ENCODE measurements at places on chromosomes 13 and 19.

DNA sequence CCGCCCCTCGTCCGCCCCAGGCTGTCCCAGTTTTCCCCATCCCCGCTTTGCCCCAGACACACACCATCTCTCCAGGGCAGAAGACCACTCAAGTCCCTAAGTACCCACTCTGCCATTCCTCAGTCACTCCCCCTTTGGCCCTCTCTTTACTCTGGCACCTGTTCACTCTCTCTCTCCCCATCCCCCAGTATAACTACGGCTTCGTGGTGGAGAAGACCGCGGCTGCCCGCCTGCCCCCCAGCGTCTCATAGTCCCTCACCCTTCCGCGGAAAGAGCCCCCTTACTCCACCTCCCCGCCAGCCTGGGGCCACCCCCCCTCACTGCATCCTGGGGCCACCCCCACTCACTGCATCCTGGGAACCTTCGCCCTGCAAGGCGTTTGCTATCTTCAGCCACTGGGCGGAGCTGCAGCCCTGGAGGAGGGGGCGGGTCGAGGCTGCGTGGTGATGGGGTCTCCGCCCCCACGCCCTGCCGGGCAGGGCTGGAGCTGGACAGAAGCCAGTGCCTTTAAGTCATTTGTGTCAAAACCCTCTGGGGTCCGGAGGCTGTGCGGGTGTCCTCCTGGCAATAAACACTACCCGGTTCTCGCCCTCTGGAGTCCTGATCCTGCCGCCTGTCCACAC is 5.0 kb downstream of the MVB12A start:
- no peak for DNase-seq

- DNase-seq: no peak
Observed at GRCh38 chr13:99417201-99418102, 83.8 kb upstream of the TM9SF2 start.

DNA sequence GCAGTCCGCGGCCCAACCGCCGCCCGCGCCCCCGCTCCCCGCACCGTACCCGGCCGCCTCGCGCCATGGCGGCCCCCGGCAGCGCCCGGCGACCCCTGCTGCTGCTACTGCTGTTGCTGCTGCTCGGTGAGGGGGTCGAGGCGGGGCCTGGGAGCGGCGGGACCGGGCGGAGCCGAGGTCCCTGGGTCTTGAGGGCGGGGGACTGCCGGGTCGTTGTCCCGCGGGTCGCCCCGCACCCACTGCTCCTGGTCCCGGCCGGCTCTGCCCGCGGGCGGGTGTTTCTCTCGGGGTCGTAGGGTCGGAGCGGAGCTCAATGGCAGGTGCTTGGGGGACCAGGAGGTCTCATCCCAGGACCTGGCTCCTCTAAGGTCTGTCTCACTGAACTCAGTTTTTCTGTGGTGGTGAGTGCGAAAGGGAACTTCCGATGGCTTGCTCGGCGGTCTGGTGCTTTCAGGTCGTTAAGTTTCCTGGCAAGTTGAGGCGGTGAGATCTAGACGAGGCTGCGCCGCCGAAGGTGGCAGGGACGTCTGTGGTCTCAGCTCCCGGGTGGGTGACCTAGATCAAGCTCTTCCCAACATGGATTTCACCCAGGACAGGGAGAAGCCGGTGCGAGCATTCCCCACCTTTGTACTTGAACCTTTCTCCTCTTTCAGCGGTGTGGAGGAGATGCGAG is 467 bp downstream of the LAMP1 start:
- DNase-seq: no peak

DNA sequence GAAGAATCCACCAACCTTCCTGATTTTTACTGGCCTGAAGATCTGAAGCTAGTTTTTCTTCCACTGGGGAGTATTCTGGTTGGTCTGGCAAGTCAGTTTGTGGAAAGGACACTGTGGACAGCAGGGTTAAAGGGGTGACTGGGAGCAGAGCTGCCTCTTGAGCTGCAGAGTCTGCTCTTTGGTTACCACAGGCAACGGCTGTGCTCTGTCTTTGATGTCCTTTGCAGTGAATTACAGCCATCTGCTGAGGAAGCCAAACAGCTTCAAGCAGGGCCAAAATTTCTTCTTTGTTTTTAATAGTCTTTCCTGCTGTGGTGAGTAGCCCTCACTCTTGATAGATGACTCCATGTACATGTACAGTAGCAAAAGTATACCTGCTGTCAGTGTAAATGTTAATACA is 75.7 kb downstream of the ZNF100 start:
- DNase-seq: no peak

DNA sequence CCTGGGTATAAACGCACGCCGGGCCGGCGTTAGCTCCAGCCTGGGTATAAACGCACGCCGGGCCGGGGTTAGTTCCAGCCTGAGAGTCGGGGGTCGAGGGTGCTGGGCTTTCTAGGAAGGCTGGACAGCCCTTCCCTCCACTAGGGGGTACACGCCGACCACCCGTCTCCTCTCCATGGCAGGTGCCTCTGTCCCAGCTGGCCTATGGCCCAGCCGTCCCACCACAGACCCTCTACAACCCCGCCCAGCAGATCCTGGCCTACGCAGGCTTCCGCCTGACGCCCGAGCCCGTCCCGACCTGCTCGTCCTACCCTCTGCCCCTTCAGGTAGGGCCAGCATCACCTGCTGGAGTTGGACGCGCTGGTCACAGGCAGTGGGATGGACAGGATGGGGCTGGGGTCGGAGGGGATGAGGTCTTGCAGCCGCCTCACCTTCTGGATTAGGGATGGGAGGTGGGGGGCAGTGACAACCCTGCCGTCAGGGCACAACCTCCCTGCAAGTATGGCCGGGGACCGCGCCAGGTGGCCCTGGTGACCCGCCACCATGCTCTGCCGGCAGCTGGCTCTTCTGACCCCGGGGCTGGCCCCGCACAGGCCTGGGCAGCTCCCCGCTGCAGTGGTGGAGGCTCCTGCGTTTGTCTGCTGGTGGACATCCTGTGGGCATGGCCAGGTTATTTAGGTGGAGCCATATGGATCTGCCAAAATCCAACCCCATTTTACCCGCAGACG is 45.8 kb downstream of the TMEM255B start:
- no peak for DNase-seq

DNA sequence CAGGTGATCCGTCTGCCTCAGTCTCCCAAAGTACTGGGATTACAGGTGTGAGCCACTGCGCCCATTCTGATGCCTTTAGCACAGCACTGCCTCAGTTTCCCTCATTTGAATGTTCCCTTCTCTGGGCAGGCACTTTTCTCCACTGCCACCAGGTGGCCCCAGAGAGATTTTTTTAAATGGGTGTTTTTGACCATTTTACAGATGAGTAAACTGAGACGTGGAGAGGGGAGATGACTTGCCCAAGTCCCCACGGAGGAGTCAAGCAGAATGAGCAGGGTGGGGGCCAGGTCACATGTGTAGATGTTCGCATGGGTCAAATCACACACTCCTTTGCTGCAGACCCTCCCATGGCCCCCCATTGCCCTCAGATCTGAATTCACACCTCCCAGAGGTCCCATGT is 3.2 kb upstream of the PDE4C start:
- DNase-seq: no peak
